Forelimb muscle (tissue), 1 donor: ENCODE measurements at places on chromosomes 7 and 10.

- no peak for DNase-seq
These were observed 161.1 kb downstream of the GRM8 start for GRCh38 chr7:127091620-127092019.

- DNase-seq = no peak
These were observed 4.0 kb downstream of the CRYGN start for GRCh38 chr7:151435971-151436370.

GRCh38 chr10:21057989-21058388, 160.9 kb upstream of the NEBL start:
- DNase-seq = no peak

DNA sequence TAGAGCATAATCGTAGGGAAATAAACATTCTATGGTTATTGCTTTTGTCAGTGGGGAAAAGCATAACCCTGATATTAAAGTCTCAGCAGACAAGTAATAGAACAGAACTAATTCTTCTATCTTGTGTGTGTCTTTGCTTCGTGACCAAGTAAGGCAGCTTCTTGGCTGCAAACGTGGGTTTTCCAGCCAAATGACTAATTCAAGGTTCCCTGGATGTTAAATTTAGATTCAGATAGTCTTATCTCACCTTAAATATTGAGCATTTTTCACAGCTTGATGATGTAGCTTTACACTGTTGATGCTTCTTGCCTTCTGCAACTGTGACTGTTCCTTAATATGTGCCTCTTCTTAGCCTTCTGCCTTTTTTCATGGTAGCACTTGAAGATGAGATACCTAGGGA, 113.0 kb downstream of the EXOC4 start:
- DNase-seq = no peak

DNA sequence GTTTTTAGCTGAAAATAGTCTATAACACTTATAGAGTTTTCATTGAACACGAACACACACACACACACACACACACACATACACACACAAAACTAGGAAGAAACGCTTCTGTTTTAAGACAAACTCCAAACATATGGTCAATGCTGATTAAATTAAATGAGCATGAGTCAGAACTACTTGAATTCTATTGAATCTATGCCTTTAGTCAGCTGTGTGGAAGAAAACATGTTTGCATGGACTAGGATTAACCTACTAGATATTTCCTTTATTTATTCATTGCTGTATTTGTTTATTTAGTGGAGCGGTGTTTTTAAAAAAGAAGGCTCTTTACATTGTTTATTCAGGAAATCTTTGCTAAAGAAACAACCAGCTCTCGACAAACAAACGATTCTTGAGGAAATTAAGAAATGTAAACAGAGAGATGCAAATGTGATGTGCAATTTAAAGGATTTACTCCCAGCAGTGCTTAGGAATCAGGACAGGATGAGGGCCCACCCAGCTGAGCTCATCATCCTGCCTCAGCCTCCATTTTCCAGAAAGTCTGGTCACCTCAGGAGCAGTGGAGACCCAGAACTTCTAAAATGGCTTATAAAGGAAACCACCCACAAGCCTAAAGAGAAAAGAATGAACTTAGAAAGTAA, 83.2 kb downstream of the PDE1C start:
- no peak for DNase-seq

DNA sequence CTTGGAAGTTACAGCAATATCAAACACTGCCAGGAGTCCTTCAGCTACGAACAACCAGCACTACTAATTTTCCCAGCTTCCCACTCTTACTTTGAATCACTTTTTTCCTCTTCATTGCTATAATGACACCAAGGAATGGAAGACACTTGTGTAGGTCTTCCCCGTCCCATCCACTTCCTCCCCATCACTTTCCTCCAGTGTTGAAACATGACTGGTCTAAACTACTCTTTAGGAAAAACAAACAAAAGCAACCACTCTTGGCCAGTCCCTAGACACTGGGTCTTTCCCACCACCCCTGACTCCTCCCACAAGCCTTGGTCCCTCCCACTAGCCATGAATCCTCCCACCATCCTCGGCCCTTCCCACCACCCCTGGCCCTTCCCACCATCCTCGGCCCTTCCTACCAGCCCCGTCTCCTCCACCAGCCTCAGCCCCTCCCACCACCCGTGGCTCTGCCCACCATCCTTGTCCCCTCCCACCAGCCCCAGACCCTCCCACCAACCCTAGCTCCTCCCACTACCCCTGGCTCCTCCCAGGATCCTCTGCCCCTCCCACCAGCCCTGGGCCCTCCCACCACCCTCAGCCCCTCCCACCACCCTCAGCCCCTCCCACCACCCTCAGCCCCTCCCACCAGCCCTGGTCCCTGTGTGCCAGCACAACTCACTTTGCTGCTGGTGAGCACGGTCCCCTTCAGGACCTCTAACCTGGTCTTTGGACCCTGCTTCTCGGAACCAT, 68.5 kb downstream of the CXCL12 start:
- no peak for DNase-seq

- no peak for DNase-seq
These were observed 141.7 kb upstream of the SEMA3D start for GRCh38 chr7:85328456-85328998.

GRCh38 chr7:2724453-2725177, 36.6 kb downstream of the AMZ1 start:
- no peak for DNase-seq

GRCh38 chr7:74627661-74628411, 29.7 kb upstream of the GTF2I start:
- DNase-seq = no peak

- no peak for DNase-seq
These were observed 234.0 kb upstream of the SP4 start for GRCh38 chr7:21193895-21194294.

DNA sequence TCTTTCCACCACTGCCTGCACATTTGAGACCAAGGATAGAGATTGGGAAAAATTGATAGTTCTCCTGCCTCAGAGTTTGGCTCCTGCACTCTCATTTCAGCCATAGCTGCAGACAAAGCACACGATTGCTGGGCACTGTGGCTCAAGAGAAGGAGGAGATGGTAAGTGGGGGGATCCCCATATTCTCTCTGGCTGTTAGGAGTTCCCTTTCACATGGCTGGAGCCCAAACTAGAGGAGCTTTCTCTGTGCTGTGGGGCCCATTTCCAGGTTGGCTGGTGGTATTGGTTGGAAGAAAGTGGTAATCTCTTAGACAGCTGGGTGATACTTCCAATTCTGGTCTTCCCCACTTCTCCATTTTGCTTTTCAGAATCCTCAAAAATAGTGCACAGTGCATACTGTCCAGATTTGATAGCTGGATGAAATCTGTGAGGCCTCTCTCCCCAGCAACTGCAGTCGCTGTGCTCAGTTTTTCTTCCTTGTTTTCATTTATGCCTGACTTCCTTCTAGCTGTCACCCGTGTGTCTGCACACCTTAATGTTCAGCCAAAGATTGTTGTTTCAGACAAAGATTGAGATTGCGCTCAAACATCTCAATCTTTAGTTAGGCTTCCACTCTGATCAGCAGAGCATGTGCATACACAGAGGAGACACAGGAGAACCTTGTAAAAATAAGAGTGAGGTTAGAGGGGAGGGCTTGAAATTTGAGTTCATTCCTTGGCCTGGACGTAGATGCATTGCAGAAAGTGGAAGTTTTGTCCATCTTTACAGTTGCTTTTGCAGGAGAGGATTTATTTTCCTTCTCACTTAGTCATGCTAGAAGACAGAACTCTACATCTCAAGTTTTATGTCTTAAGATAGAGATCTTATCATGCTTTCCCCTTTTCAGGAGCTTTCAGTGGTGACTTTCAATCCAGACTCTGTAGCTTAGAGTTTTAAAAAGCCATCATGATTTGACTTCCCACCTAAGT, 28.6 kb downstream of the RABGEF1 start:
- DNase-seq = no peak

GRCh38 chr7:128731184-128731583, 8.0 kb upstream of the CALU start:
- DNase-seq = no peak

- DNase-seq = no peak
These were observed 414.2 kb upstream of the MTPN start for GRCh38 chr7:136391371-136391770.

- DNase-seq = no peak
These were observed 287.9 kb upstream of the SEMA3A start for GRCh38 chr7:84482476-84482875.

DNA sequence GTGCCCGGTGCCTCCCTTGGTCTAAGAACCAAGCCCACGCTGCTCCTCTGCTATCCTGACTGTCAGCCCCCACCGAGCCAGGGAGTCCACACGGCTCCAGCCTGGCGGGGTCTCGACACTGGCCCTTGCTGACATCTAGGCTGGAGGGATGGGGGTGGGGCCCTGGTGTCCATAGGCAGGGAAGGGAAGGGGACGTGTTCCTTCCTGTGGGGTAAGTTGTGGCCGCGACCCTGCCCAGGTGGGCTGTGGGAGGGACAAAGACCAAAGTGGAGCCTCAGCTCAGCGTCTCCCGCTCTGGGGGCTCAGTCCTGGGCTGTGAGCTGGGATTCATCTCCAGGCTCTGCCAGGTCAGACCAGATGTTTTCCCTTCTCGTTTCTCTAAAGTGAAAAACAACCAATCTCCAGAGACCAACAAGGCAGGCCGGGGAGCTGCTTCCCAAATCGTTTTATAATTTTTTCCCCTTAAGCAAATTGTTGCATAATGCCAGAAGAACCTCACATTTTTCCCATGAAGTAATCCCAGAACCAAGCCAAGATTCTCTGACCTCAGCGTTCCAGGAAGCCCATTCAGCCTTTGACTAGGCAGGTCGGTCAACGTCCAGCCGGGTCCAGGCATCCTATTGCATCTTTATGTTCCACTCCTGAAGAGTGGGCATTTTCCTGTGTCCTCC, 101.2 kb downstream of the RGS10 start:
- peak; percentile 86 for DNase-seq

DNA sequence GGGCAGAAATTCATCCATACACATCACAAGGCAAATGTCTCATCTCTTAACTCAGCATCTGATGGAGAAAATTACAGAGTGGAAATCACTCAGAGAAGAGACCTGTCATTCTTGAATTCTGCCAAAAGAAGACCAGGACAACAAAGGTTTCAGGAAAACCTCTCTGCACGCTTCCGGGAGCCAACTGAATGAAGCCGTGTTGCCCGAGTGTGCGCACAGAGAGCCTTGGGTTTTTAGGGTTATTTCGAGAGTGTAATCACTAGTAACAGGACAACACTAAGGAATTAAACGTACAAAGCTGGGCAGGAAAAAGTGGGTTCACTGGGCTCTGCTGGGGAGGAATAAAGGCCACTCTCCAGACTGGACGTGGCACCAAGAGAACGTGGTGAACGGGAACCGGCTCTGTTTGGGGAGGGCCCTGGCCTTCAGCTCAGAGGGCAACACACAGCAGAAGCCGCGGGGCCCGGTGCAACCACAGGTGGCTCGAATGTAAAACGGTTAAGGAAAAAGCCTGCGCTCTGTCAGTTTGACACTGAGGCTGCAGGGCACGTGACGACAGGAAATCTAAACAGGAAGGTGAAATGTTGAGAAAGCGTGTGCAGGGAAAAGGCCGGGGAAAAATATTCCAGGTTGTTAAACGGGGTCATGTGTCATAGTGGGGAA, 331.5 kb downstream of the DNAJB6 start:
- no peak for DNase-seq
